ENCODE measurements at places on chromosomes 3 and 15. TPM values are rescaled to one million over a fixed set of nuclear protein-coding genes. Genes with fewer than 3 reads are reported as not detected.

NUP210 gene
- total RNA-seq: 77.2 TPM

TMEM44 gene
- total RNA-seq: 30.4 TPM

ITGA11 gene
- not detected for total RNA-seq

FEZF2 gene
- total RNA-seq: not detected

SMCO1 gene
- total RNA-seq: not detected

ACP3 gene
- 4.0 TPM for total RNA-seq

EPM2AIP1 gene
- 1.6 TPM for total RNA-seq

CLRN1 gene
- not detected for total RNA-seq

KBTBD13 gene
- total RNA-seq: not detected
